ENCODE measurements at places on chromosomes 12 and 14. TPM values are rescaled to one million over a fixed set of nuclear protein-coding genes. Genes with fewer than 3 reads are reported as not detected.

The AP1G2 gene
- 333 TPM for total RNA-seq

The CAMKK2 gene
- 31.2 TPM for total RNA-seq

The IGFBP6 gene
- total RNA-seq: not detected

The PA2G4 gene
- total RNA-seq: 289 TPM

The ARHGDIB gene
- total RNA-seq: 1,588 TPM

The KRT3 gene
- not detected for total RNA-seq

DNA sequence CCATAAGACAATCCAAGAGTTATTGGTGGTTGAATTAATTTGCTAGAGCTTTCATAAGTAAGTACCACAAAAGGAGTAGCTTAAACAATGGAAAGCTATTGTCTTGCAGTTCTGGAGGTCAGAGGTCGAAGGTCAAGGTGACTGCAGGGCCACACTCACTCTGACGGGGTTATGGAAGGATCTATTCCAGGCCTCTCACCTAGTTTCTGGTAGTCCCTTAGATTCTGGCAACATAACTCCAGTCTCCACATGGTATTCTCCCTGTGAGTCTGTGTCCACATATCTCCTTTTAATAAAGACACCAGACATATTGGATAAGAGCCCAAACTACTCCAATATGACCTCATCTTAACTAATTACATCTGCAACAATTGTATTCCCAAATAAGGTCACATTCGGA lies 273.4 kb downstream of the FOXN3 start:
- no peak for DNase-seq

DNA sequence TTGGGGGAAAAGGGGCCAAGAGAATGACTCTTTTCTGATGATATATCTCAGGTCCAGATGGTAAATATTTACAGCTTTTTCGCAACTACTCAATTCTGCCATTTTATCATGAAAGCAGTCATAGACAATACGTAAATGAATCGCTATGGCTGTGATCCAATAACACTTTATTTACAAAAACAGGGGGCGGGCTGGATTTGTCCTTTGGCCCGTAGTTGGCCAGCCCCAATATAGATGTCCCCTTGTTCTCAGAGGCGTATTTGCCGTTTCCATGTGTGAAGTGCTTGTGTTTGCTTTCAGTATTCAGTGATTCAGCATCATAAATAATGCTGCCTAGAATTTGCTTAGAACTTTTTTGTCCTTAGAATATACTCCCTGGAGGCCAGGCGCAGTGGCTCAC lies 77.2 kb downstream of the CCDC92 start:
- no peak for DNase-seq

DNA sequence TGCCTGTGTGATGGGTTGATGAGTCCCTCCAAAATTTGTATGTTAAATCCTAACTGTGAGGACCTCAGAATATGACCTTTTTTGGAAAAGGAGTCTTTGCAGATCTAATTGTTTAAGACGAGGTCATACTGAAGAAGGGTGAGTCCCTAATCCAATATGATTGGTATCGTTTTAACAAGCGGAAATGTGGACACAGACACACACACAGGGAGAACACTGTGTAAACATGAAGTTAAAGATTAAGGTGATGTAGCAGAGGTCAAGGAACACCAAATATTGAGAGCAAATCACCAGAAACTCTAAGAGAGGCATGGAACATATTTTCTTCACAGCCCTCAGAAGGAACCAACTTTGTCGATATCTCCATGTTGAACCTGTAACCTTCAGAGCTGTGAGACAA lies 1106.7 kb downstream of the SLC6A15 start:
- no peak for DNase-seq

DNA sequence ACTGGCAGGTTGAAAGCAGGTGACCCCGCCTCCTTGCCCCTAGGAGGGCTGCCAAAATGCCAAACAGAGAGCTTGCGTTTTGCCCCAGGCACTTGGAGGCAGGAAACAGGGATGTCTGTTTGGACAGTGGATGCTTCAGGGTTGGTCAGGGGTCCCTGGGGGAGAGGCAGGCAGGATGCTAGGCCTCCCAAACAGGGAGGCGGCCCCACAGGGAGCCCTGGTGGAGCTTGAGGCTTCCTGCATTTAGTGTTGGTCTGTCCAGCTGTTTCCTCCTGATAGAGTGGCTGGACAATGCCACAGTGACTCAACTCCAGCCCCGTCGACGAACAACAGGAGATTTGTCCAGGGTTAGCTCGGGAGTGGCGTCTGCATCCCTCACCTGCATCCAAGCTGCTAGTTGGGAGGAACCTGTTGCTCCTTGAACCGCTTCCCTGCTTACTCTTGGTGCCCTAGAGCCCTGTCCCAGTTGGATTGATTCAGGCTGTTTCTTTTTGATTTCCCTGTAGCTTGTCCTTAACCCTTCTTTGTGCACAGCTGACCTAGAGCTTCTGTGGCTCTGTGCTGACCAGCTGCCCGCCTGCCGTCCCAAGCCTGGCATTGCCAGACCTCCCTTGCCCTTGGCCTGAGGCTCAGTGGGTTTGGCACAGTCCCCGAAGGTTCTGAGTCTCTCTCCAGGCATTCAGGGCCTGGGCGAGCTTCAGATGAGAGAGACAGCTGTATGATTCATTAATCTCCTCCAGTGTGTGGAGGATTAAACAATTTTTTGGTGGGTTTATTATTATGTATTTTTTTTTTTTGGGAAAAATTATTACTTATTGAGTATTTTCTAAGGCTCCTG lies 45.9 kb downstream of the TSPAN9 start:
- DNase-seq: no peak

DNA sequence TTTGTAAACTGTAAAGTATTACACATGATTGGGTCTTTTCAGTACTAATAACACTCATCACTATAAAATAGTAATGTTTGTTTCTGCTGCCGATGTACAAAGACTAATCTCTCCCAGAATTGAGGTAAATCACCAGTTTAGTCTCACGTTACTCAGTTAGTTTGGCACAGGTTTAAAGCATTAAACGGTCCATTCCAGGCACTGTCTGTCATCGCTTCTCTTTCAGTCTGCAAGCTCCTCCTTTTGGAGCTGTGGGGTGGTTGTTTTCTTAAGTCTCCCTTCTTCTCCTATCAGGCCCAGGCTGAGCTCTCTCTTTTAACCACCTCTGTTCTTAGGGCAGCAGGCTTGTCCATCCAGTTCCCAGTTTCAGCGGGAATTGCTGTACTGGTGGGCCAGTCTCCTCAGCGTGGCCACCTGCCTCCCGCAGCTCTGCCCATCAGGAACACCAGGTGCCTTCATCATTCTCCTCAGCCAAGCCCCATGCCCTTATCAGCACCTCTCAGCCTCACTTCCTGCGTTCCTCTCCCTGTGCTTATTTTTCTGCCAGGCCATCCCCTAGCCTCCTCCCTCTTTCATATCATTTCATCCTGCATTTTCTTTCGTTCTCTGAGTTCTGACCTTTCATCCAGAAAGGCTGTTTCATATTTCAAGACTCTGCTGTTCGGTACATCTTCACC lies 149.0 kb downstream of the TGFB3 start:
- DNase-seq: no peak

- no peak for DNase-seq
Measured at GRCh38 chr14:32939254-32940065, 781 bp downstream of the NPAS3 start.

DNA sequence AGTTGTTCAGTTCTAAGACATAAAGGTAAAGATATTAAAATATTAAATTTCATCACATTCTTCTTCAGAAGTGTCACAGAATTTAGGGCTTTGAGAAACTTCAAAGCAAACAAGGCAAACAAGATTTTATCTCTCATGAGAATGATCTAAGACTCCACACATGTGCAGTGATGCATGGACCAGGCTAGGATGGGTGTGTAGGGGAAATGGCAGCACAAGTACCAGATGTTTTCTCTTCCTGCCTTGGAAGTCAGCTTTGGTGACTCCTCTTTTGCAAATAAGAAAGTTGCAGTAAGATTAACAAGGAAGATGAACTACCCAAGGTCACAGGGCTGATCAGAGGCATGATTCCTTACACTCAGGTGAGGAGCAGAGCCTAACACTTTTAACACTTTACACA lies 163.8 kb upstream of the LMNTD1 start:
- DNase-seq: no peak

DNA sequence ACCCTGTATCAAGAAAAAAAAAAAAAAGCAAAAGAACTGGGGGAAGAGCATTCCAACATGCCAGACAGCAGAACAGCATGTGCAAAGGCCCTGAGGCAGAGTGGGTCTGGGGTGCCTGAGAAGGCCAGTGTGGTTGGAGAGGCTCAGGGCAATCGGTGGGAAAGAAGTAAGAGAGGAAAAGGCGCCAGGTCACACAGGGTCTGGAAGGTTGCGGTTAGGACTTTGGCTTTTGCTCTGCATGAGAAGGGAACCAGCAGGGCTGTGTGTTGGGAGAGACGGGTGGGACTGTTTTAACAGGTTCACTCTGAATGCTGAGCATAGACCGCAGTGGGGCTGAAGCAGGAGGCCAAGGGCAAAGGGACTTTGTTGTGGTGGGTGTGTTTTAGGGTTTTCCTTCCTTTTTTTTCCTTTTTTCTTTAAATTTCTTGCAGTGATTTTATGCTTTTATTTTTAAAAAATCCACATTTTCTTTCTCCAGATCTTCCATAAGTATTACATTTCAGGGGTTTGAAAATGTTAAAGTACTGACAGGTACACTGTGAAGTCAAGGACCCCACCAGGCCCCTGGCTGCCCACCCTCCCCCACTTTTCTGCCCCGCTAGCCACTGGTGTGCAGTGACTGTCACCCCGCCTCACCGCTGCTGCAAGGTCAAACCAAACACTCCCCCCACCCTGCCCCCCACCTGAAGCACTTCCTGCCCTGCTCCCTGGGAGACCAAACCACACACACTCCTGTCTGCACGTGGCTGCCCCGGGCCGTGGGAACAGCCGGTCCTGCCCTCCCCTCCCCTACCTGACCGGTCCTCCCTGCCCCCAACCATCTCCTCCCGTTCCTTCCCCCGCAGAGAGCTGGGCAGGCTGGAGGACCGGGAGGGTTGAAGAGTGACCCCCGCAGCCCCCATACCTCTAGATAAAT lies 30.0 kb downstream of the DTX1 start:
- DNase-seq: peak; percentile 24

GRCh38 chr14:49862089-49862673 lies 9.6 kb upstream of the NEMF start:
- DNase-seq: peak; percentile 88

- no peak for DNase-seq
Measured at GRCh38 chr12:121230538-121230907, 20.6 kb downstream of the P2RX4 start.

DNA sequence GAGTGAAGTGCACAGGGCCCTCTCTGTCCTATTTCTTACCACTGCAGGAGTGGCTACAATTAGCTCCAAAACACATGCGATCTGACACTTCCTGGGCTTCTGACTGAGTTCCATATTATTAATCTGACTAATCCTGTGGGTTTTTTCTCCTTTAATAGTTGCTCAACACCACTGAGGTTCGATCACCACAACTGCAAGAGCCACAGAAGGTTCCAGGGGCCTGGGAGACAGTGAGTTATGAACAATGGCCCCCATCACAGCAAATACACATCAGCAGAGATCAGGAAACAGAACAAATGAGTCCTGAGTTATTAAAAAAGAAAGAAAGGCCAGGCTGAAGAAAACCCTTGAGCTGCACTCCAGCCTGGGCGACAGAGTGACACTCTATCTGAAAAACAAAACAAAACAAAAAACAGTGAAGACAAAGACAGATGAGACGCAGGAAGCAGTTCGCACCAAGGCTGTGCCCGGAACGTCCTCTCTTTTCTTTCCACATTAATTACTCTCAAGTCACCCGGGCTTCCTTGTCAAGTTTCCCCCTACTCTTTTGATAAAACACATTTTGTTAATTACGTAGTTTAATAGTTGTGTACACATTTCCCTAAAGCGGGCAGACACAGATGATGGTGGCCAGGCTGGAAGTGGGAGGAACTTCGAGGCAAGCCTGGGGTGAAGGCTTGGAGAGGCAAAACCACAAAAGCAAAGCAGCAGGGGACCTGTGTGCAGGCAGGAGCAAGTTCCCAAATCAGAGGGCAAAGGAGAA lies 42.7 kb downstream of the CDC42BPB start:
- DNase-seq: no peak

DNA sequence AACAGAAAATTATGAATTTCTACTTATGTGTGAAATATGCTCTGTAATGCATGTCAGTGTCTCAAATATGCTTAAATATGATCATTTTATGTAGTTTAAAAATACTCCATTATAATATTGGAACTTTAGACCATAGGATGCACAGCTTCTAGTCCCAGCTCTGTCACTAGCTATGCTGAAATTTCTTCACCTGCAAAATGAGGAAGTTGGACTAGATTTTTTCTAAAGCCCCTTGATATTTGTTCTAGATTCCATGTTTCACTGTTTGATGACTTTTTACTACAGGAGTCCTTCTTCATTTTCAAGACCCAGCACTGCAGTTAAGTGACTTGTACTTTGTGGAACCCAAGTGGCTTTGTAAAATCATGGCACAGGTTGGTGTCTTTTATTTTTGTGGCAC lies 90.1 kb downstream of the LRRK2 start:
- DNase-seq: no peak

DNA sequence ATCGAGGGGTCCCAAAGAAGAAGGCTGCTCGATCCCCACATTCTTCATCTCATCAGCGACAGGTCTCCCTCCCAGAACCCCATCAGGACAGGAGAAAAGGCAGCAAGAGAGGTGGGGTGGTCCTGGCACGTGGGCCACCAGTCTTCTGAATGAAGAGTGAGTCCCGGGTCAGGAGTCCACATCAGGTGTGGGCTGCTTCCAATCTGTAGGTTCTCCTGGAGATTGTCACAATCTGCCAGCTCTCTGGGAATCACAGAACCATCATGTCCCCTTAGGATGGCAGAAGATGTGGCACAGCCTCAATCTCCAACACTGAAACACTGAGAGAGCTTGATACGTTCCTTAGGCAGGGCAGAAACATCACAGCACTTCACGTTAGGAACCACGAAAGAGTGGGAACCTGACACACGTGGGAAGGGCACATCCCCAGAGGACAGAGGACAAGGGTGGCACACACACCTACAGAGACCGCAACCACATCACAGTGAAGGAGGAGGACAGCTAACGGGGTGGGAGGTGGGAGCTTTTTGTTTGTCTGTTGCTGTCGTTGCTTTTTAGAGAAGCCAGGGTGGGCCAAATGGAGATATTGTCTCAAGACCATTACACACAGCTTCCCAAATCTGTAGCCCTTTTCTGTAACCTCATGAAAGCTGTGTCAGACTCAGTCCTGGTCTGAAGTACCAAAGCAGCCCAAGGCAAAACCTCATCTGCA lies 284.5 kb downstream of the DPF3 start:
- no peak for DNase-seq

DNA sequence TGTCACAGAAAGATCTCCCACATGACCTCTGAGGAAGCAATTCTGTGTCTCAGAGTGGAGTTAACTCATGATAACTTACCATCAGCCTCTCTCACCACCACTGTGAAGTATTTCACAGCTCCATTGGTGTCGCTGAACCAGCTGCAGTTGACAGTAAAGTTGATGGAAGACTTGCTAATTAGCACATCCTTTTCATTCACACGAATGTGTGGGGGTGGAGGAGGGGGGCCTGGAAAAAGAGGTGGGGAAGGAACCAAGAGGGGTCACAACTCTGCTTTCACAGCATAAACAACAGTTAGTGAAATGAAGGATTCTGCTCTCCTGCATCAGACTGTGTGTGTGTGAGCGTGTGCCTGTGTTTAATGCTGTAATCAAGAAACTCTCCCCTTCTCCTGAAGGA lies 82.1 kb downstream of the PTPRB start:
- DNase-seq: no peak

All from activated CD4-positive, alpha-beta T cell treated with anti-CD3 and anti-CD28 coated beads, Interleukin-2, amount 10 ng/mL, durations not matched to agents 7 days and 5 days (primary cell).